ENCODE measurements at places on chromosomes 5 and 9. TPM values are rescaled to one million over a fixed set of nuclear protein-coding genes. Genes with fewer than 3 reads are reported as not detected.

Gene CD74
- 175 TPM for total RNA-seq

Gene CEL
- total RNA-seq: 0.30 TPM

Gene RACK1
- 2,875 TPM for total RNA-seq

Gene GPR21
- 0.50 TPM for total RNA-seq

Gene TAF11L5
- total RNA-seq: not detected

Gene NEUROG1
- not detected for total RNA-seq

Gene QRFP
- not detected for total RNA-seq

Gene ZNF483
- total RNA-seq: 34.6 TPM

Gene GABRG2
- 11.2 TPM for total RNA-seq

Gene SLC9A3
- 2.3 TPM for total RNA-seq

Gene GPRIN1
- total RNA-seq: 25.2 TPM

Gene TYRP1
- 10.2 TPM for total RNA-seq

Gene DMRT3
- 0.30 TPM for total RNA-seq

Gene ANKRD31
- total RNA-seq: 0.59 TPM

Gene FAM78A
- 3.9 TPM for total RNA-seq

Gene LCN15
- total RNA-seq: not detected

Gene CKMT2
- 7.0 TPM for total RNA-seq

Gene HNRNPK
- 535 TPM for total RNA-seq

Gene SH2D3C
- 9.4 TPM for total RNA-seq

Gene ATOSB
- 16.3 TPM for total RNA-seq

Gene TAF11L10
- total RNA-seq: not detected

Gene CETN3
- 21.2 TPM for total RNA-seq

Gene IPO11
- total RNA-seq: 25.5 TPM
